Suprapubic skin (tissue), 4 donors: ENCODE measurements at places on chromosomes 1 and 21.

- DNase-seq = peak; percentile 62
Observed at GRCh38 chr1:3029481-3029961, 8.3 kb downstream of the ACTRT2 start.

DNA sequence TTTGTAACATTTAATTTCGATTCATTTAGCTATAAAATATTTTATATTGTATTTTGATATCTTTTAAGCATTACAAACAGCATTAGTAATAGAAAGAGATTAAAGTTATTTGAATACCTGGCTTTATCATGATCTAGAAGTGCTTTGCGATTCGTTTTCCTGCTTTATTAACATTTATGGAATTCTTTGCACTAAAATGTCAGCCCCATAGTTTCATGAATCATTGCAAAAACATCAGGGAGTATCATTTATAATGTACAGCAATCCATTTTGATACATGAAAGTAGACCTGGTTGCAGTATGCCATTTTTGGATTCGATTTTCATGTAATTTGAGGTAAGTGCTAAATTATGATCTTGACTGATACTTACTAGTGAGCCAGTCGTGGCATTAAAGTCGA lies 108.0 kb upstream of the DPYD start:
- DNase-seq = no peak

GRCh38 chr21:21101911-21102310 lies 103.7 kb downstream of the NCAM2 start:
- no peak for DNase-seq

DNA sequence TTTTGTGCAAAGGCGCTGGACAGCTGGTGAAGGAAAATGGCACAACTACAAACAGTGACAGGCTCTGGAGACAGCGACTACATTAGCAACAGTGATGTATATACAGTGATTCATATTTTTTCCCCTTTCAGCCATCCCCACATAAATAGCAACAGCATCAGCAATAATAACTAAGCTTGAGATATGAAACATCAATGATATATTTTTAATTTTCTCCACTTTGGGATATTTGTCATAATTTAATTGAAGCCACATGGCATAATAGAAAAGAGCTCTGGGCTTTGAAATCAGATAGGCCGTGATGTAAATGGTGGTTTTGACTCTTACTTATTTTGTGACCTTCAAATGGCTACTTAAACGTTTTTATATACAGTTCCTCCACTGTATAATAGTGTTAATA lies 764.3 kb upstream of the PRMT6 start:
- DNase-seq = no peak

DNA sequence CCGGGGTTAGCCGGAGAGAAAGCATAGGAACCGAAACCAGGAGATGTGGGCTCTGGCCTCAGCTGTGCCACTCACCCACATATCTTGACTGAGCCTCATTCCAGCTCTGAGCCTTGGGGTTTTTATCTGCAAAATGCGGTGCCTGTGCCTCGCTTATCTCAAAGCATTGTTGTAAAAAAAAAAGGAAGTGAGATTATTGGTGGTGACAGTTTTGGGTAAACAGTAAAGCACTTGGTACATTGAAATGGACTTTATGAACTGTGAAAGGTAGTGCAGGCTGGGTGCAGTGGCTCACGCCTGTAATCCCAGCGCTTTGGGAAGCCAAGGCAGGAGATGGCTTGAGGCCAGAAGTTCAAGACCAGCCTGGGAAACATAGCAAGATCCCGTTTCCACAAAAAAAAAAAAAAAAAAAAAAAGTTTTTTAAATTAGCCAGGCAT lies 3.8 kb downstream of the PTAFR start:
- no peak for DNase-seq

- no peak for DNase-seq
Observed at GRCh38 chr21:38243732-38244406, 12.9 kb upstream of the KCNJ15 start.

DNA sequence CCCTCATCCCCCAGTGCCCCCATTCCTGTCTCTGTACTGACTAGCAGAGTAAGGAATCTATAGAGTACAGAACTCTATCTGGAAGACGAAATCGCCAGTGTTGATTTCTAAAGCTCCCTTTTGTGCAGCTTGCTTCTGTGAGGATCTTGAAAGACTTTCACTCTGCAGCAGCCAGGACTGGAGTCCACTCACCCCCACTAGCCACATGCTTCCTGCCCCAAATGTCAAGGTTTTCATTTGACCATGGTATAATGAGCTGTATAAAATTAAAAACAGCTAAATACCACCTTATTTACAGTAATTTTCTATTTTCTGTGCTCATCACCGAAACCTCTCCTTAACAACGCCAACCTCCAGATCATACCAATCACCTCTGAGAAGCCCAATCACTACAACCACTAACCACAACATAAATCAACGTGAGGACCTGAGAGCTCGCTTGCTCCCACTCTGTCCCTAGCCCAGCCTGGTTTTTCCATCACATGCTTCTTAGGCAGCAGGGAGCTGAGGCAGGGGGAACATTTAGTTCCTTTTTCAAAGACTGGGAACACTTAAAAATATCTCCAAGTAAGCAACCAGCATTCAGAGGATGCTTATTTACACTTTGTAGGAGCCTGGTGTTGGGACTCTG lies 56.1 kb upstream of the IRF2BP2 start:
- DNase-seq = no peak

DNA sequence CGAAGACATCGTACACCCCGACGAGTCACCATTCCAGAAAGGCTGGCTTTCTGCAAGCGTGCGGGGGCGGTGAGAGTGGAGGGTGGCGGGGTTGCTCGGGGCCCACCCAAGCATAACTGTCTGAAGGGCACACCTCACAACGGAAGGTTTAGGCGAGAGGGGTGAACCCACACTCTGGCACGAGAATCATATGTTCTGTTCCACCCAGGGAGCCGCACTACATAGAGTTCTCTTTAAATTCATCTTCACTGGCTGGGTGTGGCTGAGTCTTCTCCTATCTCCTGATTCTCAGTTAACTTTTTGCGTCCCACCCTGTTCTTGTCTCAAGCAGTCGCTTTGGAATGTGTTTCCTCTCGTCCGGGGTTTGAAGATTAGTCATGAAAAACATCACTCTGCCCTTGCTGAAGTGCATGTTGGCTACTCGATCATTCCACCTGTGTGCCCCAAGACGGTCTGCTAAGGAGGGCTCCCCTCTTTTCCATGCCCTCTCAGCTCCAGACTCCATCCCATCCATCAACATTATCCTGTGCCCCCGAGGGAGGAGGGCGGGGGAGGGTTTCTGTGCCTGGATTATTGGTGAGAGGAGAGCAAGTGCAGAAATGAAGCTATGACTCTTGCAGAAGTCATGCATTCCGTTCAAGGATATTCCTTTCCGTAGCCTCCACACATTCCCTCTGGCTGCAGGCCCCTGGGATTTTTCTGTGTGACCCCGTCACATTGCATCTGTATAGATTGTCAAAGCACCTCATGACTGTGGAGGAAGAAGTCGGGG lies 53.5 kb upstream of the CD34 start:
- no peak for DNase-seq

DNA sequence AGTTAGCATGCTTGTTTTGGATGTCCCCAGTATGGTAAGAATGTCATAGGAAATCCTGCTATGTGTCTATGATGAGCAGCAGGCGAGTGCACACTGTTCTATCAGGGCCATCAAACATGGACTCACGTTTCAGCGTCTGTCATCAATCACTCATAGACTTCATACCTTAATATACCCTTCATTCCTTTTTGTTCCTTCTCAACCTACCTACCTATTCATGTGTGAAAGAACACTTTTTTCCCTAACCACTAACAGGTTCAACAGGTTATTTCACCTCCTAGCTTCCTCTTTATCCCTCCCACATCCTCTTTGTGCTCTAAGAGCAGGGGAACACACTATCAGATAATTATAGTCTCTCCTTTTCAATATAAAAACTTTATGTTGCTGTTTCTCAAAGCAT lies 300.6 kb downstream of the TM2D1 start:
- DNase-seq = no peak

GRCh38 chr1:58158506-58159433 lies 387.8 kb downstream of the OMA1 start:
- no peak for DNase-seq

GRCh38 chr1:220711056-220711809 lies 21.1 kb downstream of the C1orf115 start:
- no peak for DNase-seq

GRCh38 chr21:41228006-41228370 lies 60.0 kb downstream of the BACE2 start:
- no peak for DNase-seq

GRCh38 chr1:203628201-203629015 lies 1.8 kb downstream of the ATP2B4 start:
- peak; percentile 80 for DNase-seq

DNA sequence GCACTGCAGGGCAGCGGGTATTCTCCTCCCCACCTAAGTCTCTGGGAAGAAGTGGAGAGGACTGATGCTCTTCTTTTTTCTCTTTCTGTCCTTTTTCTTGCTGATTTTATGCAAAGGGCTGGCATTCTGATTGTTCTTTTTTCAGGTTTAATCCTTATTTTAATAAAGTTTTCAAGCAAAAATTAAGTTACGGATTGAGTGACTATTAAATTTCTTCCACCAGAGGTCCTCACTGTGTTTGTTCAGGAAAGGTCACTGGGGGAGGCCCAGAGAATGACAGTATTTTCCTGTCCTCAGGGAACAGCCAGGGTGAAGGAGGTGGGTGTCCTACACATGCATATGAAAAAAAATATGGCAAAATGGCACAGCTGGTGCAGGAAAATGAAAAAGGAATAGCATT lies 4.4 kb upstream of the ELF3 start:
- no peak for DNase-seq

DNA sequence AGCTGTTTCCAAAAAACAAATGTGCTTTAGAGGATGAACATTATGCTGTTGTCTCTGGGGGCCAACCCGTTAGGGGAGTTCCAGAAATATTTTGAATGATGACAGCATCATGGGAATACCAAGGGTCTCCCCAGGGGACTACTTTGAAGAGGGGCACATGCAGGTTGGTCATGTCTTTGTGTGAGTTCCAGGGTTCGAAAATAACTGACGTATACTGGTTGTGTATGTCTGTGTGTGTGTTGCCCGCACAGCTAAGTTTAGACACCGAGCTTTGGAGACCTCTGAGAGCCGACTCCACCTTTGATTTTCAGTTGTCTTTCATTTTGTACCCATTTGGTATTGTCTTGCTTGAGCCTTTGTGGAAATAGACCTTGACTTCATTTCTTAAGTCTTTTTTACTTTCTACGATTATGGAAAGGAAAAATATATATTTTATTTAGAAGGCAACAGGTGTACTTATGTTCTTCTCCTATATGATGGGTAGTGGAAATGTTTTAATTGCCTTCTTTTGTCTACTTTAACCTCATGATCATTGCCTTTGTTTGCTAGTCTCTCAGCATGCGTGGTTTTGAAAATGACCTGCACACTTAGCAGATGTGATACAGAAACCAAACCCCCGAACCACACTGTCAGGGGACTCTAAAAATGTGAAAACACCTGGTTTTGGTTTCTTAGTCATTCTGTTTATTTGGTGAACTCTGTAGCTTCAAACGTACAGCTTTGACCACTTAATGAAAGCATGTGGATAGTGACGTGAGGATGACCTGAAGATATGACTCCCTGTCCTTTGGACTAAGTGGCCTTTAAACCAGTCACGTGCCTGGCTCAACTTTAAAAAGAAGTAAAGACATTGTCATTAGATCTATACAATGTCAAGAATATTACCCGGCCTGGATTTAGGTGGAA lies 56.5 kb downstream of the GALNT2 start:
- no peak for DNase-seq

DNA sequence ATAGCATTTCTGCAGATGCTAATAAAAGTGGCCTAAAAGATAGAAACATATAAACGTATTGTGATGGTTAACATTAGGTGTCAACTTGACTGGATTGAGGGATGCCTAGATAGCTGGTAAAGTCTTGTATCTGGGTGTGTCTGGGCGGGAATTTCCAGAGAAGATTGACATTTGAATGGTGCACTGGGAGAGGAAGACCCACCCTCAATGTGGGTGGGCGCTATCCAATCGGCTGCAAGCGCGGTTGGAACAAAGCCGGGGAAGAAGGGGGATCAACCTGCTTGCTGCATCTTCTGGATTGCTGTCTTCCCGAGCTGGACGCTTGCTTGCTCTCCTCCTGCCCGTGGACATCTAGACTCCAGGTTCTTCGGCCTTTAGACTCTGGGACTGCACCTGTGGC lies 114.0 kb upstream of the ZNF644 start:
- no peak for DNase-seq

GRCh38 chr21:29753216-29753615 lies 186.6 kb downstream of the GRIK1 start:
- no peak for DNase-seq
